ENCODE measurements at places on chromosomes 7 and 10.

DNA sequence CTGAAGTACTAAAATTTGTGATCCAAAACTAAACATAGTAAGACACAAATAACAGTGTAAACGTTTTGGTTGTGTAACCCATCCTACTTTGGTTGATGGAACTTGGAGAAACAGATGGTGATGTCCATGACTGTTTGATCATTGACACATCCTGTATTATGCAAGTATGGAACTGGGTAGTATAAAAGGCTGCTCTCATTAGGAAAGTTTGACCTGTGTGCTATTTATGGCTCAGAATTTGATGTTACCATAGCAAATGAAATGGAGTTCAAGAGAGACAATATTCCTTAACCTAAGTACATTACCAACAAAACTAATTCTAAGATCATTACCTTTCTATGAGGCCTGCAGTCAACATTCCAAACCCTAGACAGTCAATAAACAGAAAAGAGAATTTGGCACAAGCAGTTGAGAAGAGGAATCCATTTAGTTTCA is 39.9 kb downstream of the DKK1 start:
- no peak for DNase-seq

DNA sequence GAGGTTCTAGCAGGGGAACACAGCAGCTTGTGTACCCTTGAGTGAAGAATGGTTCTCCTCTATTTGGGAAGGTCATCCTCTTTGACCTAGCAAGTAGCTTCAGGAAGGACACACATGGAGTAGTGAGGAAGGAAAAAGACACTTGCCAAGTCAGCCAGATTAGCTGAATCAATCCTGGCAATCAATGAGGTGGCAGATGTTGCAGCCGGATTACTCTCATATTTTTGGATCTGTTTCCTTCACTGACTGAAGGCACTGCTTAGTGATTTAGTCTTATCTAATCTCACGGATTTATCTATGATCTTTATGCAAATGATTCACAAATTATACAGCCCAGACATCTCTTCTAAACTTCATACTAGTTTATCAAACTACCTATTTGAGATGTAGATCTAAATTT is 218.8 kb downstream of the GPR158 start:
- DNase-seq = no peak

GRCh38 chr7:56493196-56493595 is 377.0 kb upstream of the NUPR2 start:
- no peak for DNase-seq

GRCh38 chr10:50586740-50587088 is 37.0 kb downstream of the SGMS1 start:
- DNase-seq = no peak

DNA sequence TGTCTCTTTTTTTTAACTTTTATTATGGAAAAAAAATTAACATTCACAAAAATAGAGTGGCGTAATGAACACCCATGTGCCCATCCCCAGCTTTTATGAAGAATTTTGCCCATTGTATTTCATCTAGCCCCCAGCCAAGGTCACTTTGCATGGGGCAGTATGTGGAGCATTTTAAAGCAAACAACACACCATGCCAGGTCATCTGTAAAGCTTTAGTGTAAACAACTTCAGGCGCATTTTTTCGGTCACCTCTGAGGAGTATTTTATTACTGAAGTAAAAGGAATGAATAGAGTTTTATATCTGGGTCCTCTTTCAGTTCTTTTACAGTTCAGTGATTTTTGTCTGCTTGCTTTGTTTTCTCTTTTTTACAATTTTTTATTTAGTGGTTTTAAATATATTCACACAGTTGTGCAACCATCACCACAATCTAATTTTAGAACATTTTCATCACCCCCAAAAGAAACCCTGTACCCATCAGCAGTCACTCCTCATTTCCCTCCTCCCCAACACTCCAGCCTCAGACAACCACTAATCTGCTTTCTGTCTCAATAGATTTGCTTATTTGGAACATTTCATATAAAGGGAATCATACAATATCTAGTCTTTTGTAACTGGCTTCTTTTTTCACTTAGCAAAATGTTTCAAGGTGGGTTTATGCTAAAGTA is 87.9 kb downstream of the SLC37A3 start:
- DNase-seq = no peak

DNA sequence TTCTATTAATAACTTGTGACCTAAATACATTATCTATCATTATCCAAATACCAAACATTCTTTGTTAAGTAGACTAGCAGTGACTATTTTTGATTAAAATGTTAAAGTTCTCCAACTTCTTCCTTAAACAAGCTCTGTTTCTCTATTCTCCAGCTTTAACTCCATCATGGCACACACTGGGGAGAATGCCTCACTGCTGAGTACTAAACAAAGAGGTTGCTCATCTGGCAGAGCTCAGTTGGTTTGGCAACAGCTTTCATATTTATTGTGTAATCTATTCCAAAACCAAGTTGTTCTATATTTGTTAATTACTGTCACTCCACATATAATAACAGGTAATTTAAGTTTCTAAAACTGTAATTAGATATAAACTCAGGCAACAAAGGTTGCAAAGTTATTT is 89.6 kb downstream of the USP6NL start:
- no peak for DNase-seq

DNA sequence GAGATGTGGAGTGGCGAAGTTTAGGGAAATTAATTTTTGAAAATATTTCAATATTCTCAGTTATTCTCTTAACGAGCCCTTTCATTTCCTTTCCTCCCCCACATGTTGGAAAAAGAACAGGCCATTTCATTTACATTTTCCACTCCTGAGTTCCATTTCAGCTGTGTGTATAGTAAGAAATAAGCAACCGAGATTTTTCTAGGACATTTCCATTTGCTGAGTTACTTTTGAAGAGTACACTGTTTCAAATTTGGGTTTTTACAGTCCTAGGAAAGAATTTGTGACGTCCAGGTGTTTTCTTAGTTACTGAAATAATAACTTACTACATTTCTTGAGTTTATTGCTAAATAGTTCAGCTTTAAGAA is 1.2 kb downstream of the SEPTIN7 start:
- DNase-seq = no peak

GRCh38 chr10:2212244-2212834 is 475.0 kb upstream of the ADARB2 start:
- no peak for DNase-seq

GRCh38 chr7:43204081-43204480 is 91.6 kb downstream of the HECW1 start:
- no peak for DNase-seq

GRCh38 chr7:22487978-22488642 is 11.9 kb downstream of the STEAP1B start:
- no peak for DNase-seq

- no peak for DNase-seq
These were observed 34.1 kb upstream of the TSPAN33 start for GRCh38 chr7:129110258-129110981.

- DNase-seq = peak; percentile 59
These were observed 85.4 kb downstream of the ICA1 start for GRCh38 chr7:8176370-8177081.

DNA sequence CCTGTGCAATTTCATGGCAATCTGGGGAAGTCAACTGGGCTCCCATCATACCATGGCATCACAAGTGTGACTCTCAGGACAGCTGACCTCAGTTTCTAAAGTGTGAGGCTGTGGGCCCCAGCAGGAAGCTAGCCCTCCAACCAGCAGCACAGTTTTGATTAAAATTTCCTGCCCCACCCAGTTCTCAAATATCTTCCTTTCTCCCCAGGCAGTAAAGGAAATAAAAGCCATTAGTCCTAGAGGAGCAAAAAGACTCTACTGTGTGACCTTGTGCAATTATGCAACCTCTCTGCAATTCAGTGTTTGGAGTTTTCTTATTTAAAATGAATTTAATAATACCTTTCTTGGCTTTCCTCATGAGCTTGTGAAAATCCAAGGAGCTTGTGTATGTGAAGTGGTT is 143.1 kb upstream of the CDCA7L start:
- DNase-seq = no peak

- no peak for DNase-seq
These were observed 26.4 kb downstream of the CHST15 start for GRCh38 chr10:124066781-124067714.

DNA sequence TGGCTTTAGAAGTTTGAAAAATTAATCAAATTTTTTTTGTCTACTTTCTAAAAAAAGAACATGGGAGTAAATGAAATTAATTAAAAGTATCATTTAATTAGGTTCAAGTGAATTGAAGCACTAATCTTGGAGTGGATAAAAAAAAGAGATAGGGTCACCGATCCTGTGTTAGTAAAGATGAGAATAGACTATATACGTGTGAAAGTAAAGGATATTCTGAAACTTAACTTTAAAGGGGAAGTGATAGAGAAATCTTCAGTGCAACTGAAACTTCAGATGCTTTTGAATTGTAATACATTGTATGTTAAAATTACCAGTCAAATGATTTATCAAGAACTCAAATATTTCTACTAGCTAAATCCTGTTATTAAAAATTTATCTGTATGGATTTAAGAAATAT is 4.8 kb downstream of the NHLRC2 start:
- no peak for DNase-seq

- DNase-seq = no peak
These were observed 156.3 kb upstream of the PRSS58 start for GRCh38 chr7:142414135-142414534.

DNA sequence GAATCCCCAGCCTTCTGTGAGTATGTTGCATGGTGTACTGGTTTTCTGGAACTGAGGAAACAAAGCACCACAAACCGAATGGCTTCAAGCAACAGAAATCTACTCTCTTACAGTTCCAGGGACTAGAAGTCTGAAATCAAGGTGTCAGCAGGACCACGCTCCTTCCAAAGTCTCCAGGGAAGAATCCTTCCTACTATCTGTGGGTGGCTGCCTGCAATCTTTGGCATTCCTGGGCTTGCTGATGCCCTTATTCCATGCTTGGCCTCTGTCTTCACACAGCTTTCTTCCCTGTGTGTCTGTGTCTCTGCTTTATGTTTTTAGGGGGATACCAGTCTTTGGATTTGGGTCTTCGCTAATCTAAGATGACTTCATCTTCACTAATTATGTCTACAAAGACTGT is 81.3 kb downstream of the LMBR1 start:
- no peak for DNase-seq

Measured in stimulated activated CD4-positive, alpha-beta T cell treated with anti-CD3 and anti-CD28 coated beads, Interleukin-4, amount 100 ng/mL, for 24 hours (primary cell).